ENCODE measurements at places on chromosomes 1 and 21.

DNA sequence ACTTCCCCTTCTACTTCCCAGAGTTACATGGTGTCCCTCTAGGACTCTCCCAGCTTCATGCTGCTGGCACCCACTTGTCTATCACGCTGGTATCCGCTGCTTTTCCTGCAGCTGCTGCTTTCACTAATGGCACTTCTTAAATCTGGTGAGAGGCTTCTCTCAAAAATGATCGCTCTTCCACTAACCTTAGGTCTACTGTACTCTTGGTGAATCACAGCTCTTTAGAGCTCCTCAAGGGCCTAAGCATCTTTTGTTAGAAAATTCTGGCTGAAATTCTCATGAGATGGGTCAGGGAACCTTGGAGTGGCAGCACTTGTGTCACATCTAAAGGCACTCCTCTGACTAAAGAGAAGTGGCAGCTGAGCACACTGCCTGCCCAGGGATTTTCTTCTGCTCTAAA lies 32.1 kb downstream of the ZMYND12 start:
- no peak for DNase-seq

GRCh38 chr1:46427541-46427940 lies 33.4 kb downstream of the FAAH start:
- no peak for DNase-seq

- no peak for DNase-seq
Observed at GRCh38 chr1:75632350-75632949, 21.5 kb upstream of the SLC44A5 start.

DNA sequence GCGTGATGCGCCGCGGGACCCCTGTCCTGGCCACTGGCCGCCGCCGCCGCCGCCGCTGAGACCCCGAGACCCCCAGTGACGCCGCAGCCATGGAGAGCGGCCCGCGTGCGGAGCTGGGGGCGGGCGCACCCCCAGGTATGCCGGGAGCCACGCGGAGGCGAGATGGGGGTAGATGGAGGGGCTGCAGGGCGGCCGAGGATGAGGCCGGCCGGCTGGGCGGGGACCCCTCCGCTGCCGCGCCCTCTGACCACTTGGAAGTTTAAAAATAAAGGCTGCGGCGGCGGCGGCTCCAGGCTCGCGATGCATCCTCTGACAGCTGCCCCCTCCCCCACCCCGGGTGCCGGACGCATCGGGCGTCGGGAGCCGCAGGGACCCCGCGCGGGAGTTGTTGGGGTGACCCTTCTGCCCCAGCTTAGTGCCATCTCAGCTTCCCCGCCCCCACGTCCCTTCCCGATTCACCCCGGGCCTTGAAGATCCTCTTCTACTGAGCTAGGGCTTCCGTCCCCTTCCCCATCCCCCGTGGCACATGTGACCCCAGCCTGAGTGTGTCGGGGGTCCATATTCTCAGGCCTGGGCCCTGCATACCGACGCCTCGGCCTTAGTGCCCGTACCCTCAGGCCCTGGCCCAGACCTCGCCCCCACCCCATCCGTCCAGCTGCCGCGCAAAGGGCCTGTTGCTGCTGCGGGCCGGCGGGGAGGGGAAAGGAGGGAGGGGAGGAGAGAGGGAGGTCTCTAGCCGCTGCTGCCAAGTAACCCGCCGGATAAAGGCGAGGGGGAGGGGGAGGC lies 562 bp downstream of the MAP7D1 start:
- no peak for DNase-seq

GRCh38 chr1:30632481-30632880 lies 90.9 kb downstream of the MATN1 start:
- DNase-seq: no peak

GRCh38 chr1:162562470-162562828 lies 927 bp downstream of the UAP1 start:
- no peak for DNase-seq

DNA sequence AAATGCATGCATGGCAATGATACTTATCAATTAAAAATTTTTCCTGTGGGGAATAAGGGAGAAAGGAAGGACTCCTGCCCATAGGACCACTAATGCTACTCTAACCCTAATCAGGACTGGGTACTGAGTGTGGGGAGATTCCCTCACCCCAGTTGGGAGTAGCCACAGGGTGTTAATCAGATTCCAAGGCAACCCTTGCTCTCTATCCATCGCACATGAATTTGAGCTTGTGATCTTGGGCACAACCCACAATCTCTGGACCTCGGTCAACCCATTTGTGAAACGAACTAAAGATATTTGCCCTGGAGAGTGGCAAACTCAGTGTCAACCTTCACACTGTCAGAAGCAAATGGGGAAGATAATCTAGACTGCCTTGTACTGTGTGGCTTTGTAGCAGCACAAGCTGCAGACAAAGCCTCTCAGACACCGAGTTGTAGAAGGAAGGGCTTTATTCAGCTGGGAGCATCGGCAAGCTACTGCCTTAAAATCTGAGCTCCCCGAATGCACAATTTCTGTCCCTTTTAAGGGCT lies 69.5 kb downstream of the SERINC2 start:
- no peak for DNase-seq

DNA sequence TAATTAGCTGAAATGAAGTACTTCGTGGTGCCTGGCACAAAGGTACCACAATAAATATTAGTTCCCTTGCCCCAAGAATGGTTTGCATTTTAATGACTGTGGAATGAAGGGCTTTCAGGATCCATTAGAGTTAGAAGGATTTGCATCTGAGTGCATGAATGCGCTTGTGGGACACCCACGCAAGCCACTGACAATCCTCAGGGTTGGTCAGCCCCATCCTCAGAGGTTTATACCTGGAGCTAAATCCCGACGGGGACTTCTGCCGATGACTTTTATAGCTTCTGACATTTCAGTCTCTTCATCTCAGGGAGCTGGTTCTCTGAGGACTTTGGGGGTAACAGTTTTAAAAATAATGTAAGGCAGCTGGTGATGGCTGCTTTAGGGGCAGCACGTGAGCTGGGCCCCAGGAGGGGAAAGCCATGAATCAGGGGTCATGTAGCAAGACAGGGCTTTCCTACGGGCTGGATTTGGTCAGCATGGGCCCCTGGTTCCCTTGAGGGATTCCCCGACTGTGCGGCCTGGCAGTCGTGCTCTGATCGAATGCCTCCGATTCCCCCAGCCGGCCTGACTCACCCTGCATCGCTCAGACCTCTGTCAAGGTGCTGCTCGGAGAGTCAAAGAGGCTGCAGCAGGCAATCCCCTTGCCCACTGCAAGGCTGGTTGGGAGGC lies 20.8 kb upstream of the IL10 start:
- DNase-seq: no peak

GRCh38 chr1:87399264-87399663 lies 70.6 kb downstream of the LMO4 start:
- no peak for DNase-seq

GRCh38 chr1:207803678-207804077 lies 51.8 kb downstream of the CD46 start:
- DNase-seq: no peak

- no peak for DNase-seq
Observed at GRCh38 chr1:161727256-161727924, 6.0 kb downstream of the FCRLB start.

DNA sequence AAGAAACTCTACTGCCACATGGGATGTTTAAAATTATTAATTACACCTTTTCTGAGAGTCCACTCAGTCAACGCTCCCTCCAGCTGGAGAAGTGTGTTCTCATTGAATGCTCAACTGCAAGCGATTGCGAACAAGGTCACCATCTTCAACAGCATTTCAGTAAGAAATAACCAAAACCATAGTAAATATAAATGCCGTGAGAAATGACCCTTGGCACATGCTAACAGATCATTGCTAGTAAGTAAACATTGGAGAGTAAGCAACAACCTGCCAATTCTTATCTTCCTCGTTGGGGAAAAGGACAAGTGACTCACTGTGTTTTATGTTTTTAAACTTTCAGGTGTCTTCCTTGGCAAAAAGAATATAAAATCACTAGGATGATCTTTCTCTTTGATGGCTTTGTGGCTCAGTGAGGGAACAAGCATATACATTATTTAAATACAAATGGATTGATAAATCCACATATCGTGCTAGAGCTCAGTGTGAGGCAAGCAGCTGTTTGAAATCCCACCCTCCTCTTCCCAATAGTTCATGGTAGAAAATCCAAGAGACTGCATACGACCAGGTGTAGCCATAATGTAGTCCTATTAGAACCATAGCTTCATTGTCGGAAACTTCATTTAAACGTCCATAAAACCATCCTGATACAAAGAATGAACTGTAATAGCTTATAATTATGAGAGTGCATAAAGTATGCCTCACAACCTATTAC lies 214.6 kb downstream of the GRIK1 start:
- DNase-seq: no peak

- no peak for DNase-seq
Observed at GRCh38 chr1:182650678-182651338, 33.6 kb downstream of the RGS8 start.

DNA sequence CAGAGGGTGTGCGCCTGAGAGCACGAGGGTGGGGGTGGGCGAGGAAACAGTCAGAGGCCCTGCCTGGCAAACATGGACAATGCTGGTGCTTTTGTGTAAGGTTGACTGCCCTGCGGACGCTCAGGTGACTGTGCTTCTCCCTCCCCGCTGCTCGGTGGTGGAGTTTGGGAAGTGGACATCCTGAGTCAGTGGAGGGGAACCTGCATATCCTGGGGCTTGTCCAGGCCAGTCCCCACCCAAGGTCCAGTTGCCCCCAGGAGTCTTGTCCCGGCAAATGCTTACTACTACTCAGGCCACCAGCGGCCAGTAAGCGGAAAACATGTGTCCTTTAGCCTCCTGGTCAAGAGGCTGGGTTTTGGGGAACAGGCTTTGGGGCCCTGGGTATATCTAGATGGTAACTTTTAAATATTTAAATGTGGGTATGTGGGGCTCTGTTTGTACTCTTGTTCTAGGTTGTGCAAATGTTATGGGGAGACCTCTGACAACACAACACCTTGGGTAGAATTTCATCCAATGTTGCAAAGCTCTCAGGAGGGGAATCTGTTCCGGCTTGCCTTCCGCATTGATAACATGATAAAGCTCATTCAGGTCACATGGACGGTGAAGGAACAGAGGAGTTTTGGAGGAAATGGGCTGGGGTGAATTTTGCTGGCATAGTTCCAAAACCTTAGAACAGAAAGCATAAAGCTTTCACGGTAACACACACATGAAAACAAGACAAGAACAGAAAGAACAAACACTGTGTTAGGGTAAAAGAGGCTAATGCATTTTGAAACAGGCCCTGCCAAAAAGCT lies 364.9 kb downstream of the PRDM2 start:
- no peak for DNase-seq

DNA sequence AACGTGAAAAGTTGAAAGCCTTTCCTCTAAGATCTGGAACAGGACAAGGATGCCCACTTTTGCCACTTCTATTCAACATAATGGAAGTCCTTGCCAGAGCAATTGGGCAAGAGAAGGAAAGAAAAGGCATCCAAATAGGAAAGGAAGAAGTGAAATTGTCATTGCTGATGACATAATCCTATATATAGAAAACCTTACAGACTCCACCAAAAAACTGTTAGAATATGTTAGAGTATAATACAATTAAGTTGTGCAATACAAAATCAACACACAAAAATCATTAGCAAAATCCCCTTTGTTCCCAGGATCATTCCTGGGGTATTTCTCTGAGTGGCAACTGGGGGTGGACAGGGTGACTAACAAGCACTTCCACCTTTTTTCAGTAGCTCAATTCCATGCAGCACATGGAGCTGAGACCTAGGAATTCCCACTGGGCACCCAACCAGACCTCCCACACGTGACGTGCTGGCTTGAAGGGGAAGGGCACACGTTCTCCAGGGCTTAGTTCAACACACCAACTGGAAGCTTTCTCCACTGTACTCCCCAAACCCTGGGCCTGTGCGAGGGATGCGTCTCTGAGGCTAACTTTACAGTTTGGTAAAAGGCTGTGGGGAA lies 9.6 kb downstream of the STUM start:
- no peak for DNase-seq

GRCh38 chr1:57845041-57845440 lies 421.2 kb upstream of the DAB1 start:
- DNase-seq: no peak

- no peak for DNase-seq
Observed at GRCh38 chr1:101437800-101438199, 201.0 kb downstream of the S1PR1 start.

GRCh38 chr1:29033829-29034466 lies 89.8 kb downstream of the TMEM200B start:
- DNase-seq: no peak

- no peak for DNase-seq
Observed at GRCh38 chr21:38909929-38910328, 104.2 kb downstream of the ETS2 start.
